ENCODE measurements at places on chromosomes 4 and X.

GRCh38 chrX:83077606-83078005, 430.5 kb upstream of the POU3F4 start:
- no peak for DNase-seq

DNA sequence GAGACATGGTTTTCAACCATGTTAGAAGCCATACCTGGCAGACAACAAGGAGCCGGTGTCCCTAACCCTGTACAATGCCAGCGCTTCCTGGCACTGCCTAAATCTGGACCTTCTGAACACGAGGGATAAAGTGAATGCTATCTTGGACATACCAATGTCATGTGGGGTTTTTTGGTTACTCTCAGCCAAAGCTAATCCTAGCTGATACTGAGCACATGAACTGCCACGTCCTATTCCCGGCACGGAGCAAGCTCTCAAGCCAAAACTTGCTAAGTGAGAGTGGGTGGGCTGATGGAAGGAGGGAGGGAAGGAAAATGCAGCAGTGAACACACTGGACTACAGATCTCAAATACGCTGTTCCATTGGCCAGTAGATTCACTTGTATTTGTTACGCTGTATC, 226.1 kb downstream of the BCOR start:
- DNase-seq, result no peak

DNA sequence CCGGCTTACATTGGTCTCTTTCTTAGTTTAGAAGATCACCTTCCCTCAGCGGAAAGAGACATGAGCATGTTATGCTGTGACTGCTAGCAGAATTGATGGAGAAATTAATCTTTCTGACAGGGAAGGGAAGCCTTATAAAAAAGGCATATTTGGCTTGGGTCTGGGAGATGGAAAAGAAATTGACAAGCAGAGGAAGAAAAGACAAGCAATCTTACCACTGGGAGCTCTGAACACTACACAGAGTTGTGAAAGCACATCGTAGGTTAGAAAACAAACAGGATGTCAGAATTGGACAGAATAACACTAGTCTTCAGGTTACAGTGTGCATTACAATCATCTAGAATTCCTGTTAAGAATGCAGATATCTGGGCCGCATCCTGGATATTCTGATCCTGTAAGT, 1493.8 kb upstream of the IGFBP7 start:
- DNase-seq, result no peak

- DNase-seq, result no peak
These were observed 64.5 kb downstream of the DRD5 start for GRCh38 chr4:9845791-9846493.

DNA sequence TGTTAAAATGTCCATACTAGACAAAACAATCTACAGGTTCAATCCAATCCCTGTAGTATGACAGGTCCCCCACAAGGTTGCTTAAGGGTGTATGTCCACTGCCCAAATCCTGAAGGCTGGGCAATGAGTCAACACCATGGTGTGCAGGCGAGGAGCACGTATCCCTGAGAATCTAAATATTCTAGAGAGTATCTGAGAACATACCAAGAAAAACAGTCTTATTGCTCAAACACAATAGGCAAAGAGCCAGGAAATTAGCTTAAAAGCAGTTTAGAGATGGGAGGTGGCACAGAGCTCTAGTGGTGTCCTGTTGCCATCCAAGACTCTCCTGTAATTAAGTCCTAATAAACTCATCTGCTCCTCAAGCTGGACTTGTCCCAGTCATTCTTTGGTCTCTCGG, 37.0 kb downstream of the RCHY1 start:
- no peak for DNase-seq

GRCh38 chr4:155405059-155405458, 28.3 kb upstream of the MAP9 start:
- no peak for DNase-seq
